ENCODE measurements at places on chromosomes 1 and 21.

DNA sequence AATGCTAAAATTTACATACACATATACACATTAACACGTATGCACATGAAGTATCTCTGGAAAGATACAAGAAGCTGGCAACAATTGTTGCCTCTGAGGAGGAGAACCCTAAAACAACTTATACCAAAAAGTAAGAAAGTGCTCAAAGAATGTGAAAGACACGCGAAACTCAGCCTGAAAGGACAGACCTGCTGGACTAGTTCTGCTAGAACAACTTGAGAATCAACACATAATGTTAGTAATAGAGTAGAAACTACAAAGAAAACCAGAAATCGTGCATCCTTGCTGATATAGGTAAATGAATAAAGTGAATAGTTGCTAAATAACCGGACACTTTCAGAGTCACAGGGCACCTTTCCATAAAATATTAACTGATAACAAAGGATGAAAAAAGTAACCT lies 242.5 kb downstream of the RERE start:
- no peak for DNase-seq

DNA sequence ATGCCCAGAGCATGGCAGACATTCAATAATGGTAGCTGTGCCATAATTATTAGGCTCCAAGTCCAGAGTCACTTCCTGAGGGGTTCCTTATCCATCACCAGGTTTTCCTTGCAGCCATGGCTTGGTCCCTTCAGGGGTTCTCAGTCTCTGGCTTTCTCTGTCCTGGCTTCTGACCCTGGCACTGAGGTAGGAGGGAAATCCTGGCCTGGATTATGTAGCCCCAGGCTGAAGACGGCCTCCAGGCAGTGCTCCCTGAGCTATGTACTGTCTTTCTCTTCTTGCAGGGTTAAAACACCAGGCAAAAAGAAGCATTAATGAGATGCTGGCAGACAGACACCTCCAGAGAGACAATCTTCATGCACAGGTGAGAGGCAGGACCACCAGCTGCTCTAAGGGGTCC lies 9.5 kb upstream of the PADI3 start:
- DNase-seq: peak; percentile 81

DNA sequence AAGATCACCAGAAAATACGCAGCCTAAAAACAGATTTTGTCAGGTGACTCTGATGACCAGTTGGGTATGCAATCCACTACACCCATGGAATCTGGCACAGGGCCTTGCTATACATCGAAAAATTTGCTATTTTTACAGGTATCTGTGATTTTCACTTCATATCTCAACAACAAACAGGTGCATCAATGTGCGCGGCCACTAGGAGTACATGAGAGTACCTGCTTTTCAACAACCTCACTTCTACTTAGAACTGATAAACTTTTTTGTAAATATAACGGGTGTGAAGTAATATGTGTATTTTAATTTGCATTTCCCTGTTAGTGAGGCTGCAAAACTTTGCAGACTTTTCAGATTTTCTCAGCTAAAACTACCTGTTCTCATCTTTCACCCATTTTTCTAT lies 80.8 kb downstream of the SLC45A1 start:
- DNase-seq: no peak

DNA sequence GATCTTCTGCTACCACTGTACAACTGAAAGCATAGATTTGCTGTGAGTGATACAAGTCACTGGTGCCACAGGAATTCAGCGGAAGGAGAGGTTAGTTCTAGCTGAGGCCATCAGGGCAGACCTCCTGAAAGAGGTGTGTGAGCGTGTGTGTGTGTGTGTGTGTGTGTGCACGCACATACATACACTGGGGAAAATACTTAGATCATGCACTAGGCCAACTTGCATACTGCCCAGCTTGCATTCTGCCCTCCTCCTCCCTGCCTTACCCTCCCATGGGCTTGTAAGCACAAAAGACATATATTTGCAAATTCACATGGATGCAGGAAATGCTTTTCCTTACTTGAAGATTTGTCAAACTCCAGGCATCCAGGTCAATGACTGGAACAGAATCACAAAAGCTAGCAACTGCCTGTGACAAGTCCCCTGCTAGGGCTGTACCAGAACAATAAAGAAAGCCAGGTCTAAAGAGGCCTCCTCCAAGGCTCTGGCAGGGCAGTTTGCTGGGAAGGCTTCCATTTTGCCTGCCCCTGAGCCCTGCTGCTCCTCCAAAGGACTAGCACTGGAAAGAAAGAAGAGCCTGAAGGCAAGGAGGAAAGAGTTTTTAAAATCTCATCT lies 23.2 kb downstream of the PLEKHA6 start:
- DNase-seq: no peak

GRCh38 chr1:12007204-12007603 lies 12.1 kb upstream of the MIIP start:
- no peak for DNase-seq

- peak; percentile 20 for DNase-seq
Measured at GRCh38 chr21:31326522-31327242, 17.4 kb downstream of the TIAM1 start.

DNA sequence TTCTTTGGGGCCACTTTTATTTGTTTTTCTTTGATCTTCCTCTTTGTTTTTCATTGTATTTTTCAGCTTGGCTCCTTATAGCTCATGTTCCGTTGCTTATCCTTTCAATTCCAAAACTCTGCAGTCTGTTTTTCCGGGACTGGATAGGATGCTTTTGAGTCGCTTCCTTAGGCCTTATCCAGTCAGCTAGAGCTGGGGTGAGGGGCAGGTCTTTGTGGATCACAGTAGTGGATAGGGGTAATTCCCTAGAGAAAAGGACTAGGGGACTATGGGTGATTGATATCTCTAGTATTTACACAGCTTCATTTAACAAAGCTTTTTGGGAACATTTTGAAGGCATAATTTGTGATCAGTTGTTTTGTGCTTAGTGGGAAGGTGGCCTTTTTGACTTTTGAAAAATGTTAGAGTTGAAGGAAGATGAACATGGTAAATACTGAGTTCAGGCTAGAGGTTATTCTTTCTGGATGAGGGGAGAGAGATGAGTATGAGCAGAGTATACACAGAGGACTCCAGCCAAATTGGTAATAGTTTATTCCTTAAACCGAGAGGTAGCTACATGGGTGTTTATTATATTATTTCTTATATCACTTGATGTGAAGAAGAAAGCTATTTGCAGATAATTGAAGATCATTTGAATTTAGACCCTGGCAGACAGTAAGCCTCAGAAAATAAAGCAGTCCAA lies 22.5 kb downstream of the CEP350 start:
- DNase-seq: no peak

- DNase-seq: no peak
Measured at GRCh38 chr1:27135541-27136235, 19.2 kb downstream of the SLC9A1 start.

DNA sequence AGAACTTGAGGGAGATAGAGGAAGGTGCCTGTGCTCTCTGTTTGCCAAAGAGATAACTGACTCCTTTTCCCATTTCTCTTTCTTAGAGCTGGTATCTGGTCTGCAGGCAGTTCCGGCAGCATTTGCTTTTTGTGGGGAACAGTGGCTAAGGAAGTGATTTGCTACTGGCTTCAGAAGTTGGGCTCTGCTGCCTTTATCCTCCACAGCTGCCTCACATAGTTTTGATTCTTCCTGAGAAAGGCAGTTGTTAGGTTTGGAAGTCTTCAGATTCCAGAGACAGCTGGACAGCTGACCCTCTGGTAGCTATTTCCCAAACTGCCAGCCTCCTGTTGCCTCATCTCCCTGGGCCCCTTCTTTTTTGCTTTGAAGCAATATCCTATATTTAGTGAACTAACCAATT lies 62.6 kb upstream of the MACF1 start:
- DNase-seq: no peak

Data from AML-193 (cell line).